ENCODE measurements at places on chromosomes 1 and 21. TPM values are rescaled to one million over a fixed set of nuclear protein-coding genes. Genes with fewer than 3 reads are reported as not detected.

GRCh38 chr1:110976089-110976488 lies 12.4 kb upstream of the LRIF1 start:
- H3K4me1 ChIP-seq: no peaks in the 10 kb centered on the region
- H3K36me3 ChIP-seq: no peaks in the 10 kb centered on the region
- no peak overlapping the region for H3K4me3 ChIP-seq
- no peak overlapping the region for H3K27ac ChIP-seq
- no peak for DNase-seq
- H3K27me3 ChIP-seq: no peaks in the 10 kb centered on the region

Gene LRRC3
- total RNA-seq: 6.5 TPM

DNA sequence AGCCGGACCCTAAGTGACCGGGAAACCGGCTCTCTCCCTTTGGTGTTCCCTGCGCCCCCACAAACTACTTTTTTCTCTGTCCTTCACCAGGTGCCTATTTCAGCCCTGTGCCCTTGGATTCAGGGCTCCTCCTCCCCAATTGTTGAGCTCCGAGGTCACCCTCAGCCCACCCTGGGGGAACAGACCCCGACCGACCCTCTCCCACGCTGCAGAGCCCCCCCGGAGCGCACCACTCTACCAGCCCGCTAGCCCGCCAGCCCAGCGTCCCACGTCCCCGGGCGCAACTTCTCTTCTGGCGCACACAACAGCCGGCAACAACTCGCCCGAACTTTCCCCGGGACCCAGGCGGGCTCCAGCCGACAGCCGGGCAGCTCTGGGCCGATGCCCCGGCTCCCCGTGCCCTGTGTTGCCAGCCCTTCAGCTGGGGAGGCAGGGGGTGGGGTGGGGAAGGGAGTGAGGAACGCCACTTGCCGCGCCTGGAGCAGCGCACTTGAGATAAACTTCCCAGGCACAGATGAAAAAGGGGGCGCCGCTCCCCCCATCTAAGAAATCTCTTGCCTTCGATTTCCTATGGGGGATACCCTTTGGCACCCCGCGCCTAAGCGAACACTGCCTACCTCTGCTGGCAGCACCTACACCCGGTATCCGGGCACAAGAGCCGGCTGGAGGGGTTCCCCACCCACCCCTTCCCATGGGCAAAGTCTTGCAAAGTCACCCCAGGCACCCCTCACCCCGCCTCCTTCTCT lies 997 bp downstream of the CASZ1 start:
- peaks cover 31% of the 10 kb centered on the region for H3K4me1 ChIP-seq
- no peak for DNase-seq

Gene CLCA2
- 0.28 TPM for total RNA-seq

DNA sequence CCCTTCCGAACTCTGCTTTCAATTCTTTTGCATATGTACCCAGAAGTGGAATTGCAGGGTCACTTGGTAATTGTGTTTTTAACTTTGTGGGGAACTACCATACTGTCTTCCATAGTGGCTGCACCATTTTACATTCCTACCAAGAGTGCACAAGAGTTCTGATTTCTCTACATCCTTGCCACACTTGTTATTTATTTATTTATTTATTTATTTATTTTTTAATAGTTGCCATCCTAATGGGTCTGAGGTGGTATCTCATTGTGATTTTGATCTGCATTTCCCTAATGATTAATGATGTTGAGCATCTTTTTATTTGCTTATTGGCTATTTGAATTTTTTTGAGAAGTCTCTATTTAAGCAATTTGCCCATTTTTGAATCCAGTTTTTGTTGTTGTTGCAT lies 422.4 kb downstream of the PTPRU start:
- H3K27ac ChIP-seq: no peak overlapping the region

Gene NUDT4B
- total RNA-seq: 17.8 TPM

Gene ABCD3
- 14.0 TPM for total RNA-seq
